ENCODE measurements at places on chromosomes 1 and 21.

- DNase-seq, result peak; percentile 61
Measured at GRCh38 chr1:155044812-155045657, 6.1 kb upstream of the ADAM15 start.

DNA sequence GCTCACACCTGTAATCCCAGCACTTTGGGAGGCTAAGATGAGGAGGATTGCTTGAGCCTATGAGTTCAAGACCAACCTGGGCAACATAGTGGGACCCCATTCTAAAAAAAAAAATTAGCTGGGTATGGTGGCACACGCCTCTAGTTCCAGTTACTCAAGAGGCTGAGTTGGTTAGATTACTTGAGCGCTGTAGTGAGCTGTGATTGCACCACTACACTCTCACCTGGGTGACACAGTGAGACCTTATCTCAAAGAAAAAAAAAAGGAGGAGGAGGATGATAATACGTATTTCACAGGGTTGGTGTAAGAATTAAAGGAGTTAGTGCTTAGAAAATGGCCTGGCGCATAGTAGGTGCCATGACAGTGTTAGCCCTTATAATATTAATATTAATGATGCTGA is 144.1 kb downstream of the PLXNA2 start:
- DNase-seq, result no peak

DNA sequence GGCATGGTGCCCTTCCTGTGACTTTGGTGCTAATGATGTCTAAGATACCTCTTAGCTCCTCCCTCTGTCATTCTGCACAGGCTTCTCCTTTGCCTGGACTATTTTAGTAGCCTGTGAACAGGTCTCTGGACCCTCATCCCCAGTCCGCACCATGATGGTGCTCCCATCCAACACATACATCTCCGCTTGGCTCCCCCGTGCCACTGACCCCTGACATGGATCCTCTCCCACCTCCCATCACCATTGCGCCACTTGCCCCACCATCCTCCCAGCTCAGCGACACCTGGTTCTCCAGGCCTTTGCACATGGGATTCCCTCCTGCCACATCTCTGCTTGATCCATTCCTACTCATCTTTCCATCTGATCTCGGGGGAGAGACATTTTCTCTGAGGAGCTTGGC is 33.9 kb downstream of the RUNX3 start:
- DNase-seq, result no peak

DNA sequence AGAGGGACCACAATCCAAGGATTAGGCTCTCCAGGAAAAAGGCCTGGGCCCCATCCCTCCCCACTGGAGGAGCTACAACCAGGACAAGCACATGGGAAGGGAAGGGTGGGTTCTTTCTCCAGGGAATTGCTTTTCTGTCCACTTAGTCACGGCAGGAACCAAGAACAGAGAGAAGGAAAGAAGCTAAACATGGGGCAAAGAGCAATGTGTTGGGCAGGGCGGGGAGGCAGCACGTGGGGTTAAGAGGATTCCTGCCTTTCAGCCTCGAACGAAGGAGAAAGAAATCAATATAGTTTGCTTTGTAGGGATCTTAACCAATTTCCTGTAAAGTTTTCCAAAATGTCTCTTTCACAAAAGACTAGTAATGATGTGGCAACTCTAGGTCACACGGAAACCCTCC is 21.7 kb downstream of the ERI3 start:
- DNase-seq, result no peak

DNA sequence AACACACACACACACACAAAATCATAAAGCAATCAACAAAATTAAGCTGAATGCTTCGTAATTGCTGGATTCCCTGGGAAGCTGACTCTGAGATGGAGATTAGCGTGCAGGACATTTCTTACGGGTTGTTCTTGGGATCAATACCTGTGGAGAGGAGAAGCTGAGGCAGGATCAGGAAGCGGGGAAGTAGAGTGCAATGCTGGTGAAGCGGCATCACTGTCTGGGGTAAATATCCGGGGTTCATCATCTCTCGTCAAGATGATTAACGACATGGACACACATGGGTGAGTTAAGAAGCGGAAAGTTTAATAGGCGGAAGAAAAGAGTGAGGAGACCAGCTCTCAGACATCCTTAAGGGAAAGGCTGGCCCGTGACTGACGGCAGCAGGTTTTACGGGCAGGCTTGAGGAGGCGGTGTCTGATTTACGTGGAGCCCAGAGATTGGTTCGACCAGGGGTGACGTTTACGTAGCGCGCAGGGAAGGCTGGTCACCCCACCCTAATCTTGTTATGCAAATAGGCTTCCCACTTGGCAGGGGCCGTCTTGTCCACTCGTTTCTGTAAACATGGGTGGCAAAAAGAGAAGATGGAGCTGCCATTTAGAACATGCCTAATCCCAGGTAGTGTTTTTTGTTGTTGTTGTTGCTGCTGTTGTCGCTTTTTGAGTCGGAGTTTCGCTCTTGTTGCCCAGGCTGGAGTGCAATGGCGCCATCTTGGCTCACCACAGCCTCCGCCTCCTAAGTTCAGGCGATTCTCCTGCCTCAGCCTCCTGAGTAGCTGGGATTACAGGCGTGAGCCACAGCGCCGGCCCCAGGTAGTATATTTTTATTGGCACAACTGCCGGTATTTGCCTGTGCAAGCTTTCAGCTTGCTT is 135.6 kb upstream of the KCNJ15 start:
- DNase-seq, result no peak

DNA sequence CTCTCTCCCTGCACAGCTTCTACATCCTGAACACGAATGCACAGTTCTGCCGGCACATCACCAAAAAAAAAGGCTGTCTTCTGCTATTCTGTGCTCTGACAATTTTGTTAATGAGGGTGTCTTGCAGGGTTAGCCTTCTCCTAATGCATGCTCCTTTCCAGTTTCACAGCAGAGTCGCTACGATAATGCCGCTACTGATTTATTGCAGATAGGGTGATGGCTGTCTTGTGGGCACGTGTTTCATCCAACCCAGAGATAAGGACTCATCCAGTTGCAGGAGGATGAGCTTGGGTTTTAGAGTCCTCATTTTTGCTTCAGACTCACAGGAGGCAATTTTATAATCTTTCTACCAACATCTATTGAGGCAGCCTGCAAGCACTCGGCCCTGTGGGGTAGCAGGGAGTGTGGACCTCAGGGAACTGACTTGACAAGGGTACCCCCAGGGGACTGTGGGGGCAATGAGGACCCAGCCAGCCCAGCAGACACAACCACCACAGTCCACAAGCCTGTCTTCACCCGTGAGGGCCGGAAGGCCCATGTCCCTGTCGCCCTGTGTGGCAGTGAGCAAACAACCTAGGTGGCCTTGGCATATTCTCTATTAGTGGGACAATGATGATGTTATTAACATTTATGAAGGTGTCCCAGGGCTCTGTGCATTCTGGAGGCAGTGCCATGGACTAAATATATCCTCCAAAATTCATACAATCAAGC is 15.4 kb upstream of the UTS2 start:
- DNase-seq, result no peak

GRCh38 chr1:223662943-223663342 is 2.6 kb downstream of the CAPN8 start:
- no peak for DNase-seq
